Activated CD4-positive, alpha-beta T cell treated with anti-CD3 and anti-CD28 coated beads, Interleukin-2, Interleukin-4, amounts not matched to agents 100 ng/mL and 50 ng/mL, durations not matched to agents 16 hours and 8 hours (primary cell): ENCODE measurements at places on chromosomes 1 and 21.

- DNase-seq = no peak
These were observed 29.4 kb upstream of the PLA2G2C start for GRCh38 chr1:20215716-20216115.

- no peak for DNase-seq
These were observed 2.2 kb downstream of the CYB5R1 start for GRCh38 chr1:202964791-202965410.

DNA sequence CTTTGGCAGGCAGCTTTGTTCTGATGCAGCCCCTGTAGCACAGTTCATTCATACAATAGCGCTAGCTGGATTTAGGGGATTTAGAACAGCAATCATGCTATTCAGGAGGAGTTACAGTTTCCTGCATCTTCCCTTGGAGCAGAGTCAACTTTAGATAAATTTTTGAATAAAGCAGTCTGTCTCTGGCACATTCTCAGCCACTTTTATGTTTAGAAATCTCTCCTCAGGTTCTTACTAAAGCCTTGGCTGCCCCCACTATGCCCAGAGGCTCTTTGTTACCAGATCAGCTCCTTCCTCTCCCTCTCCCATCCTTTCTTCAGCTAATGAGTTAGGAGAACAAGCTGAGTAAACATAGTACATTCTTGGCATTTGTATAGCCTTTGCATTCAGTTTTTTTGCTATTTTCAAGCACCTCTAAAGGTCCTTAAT lies 17.0 kb upstream of the PIGC start:
- DNase-seq = no peak

GRCh38 chr1:4699376-4700301 lies 45.2 kb downstream of the AJAP1 start:
- no peak for DNase-seq

GRCh38 chr1:203726417-203726867 lies 38.5 kb upstream of the LAX1 start:
- no peak for DNase-seq

DNA sequence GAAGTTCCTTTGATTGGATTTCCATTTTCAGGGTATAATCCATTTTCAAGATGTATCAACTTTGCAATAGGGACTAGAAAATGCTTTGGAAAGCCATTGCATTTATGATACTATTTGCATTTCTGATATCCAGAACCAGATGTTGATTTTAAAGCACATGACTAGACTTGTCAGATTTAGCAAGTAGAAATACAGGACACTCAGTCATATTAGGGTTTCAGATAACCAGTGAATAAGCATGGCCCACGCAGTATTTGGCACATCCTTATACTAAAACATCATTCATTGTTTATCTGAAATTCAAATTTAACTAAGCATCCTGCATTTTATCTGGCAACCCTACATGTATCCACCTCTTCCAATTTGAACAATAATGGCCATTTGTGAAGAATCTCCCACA lies 113.3 kb upstream of the DPT start:
- no peak for DNase-seq

GRCh38 chr21:40683349-40683748 lies 163.6 kb downstream of the DSCAM start:
- DNase-seq = no peak

- no peak for DNase-seq
These were observed 78.5 kb downstream of the ITPKB start for GRCh38 chr1:226660410-226661182.
